ENCODE measurements at places on chromosomes 12 and 14.

DNA sequence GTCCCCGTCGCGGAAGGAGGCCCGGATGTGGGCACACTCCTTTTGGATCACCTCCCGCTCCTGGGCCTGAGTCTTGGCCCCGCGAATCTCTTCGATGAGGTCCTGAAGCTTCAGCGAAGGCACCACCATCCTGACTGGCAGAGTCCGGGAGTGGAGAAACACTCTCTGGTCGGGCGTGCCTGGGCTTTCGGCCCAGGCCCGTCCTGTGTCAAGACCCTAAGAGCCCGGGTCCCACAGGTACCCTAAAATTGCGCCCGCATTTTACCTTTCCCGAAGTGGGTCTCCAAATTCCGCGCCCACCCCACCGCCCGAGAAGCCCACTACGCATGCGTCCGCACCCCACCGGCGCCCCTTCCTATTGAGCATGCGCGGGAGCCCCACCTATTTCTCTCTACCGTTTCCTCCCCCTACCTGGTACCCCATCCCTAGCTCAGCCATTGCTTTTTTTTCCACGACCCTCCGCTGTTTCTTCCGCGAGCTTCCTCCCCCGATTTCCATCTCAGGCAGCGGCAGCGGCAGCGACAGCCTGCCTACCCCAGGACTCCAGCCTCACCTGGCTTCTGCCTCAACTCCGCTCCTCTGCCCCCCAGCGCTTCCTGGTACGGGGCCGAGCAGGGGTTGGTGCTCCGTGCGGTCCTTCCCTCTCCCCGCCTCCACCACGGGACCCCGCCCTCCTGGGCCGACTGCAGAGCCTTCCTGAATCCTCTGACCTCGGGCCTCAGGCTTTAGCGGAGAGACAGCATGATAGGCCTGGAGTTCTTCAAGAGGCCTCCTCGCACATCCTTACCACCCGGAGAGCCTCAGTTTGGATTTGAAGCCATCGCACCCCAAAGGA is at the start of gene AP1G2:
AP1G2 (minus strand) TSS at position 606 of the 835 bp plus-strand sequence; CDS start at position 129, 477 bp downstream.
- DNase-seq: peak; percentile 25

- no peak for DNase-seq
Observed at GRCh38 chr14:96151242-96151641, 53.4 kb upstream of the BDKRB2 start.

GRCh38 chr14:77303417-77304156 is 17.1 kb downstream of the POMT2 start:
- peak; percentile 39 for DNase-seq

GRCh38 chr12:130606231-130606630 is 109.9 kb downstream of the RIMBP2 start:
- DNase-seq: no peak

DNA sequence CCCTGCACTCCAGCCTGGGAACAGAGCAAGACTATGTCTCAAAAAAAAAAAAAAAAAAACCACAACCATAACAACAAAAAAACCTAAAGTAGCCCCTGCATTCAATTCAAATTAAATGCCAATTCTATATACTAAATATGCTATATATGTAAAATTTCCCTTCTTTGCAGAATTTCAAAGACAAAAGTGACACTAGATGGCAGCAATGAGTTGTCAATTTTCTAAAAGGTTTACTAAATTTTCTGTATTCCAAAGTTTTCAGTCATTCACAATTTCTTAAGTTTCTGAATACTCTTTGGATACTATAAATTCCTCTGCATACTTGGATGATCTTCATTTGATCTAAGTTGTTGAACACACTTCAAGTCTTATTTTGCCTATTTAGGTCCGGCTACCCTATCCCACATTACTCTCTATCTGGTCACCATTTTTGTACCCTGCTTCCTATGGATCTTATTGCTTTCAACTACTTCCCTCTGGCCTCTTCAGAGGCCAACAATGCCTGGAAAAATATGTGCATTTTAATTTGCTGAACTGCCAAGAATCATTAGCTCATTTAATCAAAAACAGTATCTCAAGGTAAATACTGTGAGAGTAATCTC is 27.9 kb downstream of the HNRNPC start:
- DNase-seq: no peak

- no peak for DNase-seq
Observed at GRCh38 chr12:117125767-117126166, 26.6 kb upstream of the TESC start.

DNA sequence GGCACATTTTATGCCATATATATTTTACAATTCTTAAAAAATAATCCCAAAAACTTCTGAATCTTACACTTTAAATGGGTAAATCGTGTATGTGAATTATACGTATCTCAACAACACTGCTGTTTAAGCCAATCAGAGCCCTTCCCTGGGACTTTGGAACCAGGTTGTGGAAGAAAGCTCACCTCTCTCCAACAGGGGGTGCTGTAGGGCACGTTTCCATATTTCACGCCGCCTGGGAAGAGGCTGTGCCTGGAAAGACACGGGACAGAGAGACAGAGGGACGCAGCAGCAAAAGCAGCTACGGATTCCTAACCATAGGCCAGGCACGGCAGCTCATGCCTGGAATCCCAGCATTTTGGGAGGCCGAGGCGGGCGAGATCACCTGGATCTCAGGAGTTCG is 29.4 kb upstream of the FBRSL1 start:
- no peak for DNase-seq

DNA sequence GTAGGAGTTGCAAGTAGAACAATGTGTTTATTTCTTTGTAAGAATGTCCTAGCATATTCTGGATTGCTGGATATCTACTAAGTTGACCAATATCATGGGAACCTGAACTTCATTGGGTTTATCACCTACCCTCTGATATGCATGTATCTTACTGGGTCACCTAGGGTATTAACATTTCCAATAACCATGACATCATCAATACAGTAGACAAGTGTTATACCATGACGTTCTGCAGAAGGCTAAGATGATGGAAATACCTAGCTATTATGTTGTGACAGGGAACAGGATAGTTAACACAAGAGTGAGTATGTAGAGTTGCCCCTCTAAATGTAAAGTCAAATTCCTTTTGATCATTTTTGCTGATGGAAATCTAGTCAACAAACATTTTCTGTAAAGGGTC is 26.0 kb downstream of the GPR65 start:
- DNase-seq: no peak

GRCh38 chr12:115835445-115835844 is 442.0 kb downstream of the MED13L start:
- DNase-seq: no peak

DNA sequence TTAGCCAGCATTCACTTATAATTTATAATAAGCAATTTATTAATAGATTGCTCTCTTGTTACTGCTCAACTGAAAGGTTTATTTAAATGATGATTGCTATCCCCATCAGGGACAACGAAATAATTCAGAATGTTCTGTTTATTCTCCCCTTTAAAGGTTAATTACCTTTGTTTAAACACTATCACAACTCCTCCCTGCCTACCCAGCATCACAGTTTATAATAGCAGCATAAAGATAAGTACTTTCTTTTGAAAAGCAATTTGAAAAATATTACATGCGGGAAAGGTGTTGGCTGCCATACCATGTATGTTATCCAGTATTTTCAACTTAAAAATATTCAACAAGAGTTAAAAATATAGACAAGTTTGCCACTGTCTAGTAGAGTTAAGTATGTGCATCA is 30.6 kb downstream of the SCAF11 start:
- no peak for DNase-seq

DNA sequence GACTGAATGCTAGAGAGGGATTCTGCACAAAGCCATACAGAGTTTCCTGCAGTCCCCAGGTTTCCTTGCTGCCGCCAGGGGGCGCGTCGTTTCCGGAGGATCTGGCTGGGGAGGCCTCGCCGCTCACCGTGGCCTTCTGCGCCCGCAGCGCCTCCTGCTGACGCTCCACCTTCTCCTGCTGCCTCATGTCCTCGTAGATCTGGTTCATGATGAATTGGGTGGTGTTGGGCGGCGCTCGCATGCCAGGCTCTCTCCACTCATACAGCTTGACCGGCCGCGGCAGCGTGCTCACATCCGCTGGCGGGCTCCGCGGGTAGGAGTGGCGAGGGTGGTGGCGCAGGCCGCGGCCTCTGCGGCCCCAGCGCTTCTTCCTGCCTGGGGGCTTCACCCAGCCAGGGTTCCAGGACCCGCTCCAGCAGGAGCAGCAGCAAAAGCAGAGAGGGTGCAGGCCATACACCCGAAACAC is 987 bp downstream of the CCER1 start:
- no peak for DNase-seq

DNA sequence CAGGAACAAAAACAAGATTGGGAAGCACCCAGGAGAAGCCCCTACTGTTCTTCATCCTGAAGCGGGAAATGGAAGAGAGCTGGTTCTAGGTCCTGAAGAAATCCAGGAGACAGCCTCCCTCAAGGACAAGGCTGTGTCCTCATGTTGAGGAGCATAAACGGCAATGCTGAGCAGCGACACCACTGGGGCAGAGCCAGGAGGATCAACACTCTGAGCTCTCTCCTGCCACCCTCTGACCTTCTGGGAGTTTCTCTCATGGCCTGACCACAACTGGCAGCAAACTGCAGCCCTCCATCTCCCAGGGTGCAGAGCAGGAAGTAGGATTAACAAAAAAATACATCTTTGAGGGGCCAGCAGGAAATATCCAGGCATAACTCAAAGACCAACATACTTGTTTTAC is 1292.2 kb upstream of the TMEM132C start:
- no peak for DNase-seq

GRCh38 chr14:89540830-89541470 is 123.9 kb upstream of the FOXN3 start:
- DNase-seq: peak; percentile 65

DNA sequence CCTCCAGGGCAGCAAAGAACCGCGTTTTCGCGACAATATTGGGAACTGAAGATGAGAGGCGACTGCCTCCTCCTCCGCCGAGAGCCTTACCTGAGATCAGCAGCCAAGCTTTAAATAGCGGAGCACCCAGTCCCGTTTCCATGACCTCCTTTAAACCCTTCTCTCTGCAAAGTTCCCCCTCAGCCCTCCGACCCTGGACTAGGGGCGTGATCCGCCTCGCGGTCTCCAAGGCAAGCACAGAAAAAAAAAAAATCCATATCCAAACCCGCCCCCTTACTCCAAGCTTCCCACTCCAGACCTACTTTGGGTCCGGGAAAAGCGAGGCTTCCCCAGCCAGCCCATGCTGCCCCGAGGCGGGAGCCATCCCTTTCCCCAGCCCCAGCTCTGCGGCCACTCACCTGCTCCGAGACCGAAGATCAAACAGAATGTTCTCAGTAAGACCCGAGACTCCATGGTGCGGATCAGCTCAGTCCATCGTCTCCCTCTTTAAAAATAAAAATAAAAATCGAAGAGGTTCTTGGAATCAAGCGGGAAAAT is 630 bp downstream of the NELL2 start:
- no peak for DNase-seq

DNA sequence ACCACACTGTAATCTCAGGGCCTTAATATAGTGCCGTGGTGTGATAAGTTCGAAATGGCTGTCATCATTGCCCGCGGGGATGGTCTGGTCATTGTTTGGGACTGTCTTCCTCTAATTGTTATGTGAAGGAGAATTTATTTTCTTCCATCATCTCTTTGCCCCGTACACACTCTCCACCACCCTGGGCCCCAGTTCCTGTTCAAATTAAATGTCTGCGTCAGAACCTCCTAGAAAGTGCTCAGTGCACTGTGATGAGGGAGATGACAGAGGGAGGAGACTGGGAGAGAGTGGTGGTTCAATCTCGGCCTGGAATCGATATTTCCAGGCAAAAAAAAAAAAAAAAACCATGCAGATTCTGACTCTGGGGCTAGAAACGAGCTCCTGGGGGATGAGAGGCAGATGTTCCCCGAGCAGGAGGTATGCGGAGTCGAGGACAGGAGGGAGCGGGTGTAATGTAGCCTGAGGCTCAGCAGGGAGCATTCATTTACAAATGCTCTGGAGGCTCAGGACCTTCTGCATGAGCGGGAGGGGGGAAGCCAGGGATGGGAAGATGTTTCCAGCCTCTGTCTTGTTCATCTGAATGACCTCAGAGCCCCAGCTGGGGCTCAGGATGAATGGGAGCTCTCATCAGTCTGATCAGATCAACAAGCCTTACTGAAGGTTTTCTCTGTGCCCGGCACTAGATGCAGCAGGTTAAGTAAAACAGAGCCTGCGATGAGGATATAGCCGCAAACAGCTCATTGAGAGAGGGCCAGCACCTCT is 219.5 kb downstream of the TBX5 start:
- no peak for DNase-seq

GRCh38 chr12:101891462-101891971 is 14.1 kb downstream of the DRAM1 start:
- DNase-seq: peak; percentile 54

DNA sequence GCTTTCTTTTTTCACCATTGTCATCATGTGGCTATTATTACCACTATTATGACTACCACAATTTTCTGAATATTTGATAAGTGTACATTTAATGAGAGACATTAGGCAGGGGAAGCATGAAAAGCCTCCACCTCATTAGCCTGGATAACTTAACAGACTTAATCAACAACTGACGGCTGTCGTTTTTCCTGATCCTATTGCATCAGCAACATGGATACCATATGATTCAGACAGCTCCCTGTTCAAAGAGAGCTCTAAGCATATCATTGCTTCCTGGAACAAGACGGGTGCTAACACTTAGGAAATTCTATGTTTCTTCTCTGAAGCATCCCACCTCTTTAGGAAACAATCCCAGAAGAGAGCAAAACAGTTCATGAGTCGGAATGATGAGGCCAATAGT is 765.2 kb downstream of the NOVA1 start:
- DNase-seq: peak; percentile 12

DNA sequence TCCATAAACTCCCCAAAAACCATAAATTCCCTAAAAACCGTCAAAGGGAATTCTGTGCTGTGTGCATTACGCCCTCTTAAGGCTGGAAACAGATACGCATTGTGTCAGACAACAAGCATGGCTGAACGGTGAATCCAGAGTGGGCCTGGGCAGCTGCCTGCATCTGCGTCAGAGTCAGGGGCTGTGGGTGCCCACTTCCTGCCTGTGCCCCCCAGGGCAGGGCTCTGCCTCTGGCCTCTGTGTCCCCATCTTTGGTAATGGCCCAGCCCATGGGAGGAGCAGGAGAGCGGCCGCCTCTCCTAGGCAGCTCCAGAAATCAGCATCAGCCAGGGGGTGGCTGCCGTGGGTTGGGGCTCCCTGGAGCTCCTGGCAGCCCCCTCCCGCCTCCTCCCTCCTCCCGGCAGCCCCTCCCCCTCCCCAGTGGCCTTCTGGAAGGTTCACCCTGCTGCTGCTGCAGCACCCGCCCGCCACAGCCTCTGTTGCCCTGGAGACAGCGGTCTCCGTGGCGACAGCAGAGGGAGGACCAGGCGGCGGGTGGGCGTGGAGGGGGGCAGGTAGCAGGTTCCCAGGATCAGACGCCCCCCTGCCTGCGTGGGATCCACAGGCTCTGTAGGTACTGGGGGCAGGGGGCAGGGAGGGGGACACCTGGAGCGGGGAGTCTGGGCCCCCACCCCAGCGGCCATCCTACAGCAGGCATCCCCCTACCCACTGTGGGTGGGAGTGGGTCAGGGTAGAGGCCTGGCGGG is 5.9 kb downstream of the MMP17 start:
- DNase-seq: no peak

DNA sequence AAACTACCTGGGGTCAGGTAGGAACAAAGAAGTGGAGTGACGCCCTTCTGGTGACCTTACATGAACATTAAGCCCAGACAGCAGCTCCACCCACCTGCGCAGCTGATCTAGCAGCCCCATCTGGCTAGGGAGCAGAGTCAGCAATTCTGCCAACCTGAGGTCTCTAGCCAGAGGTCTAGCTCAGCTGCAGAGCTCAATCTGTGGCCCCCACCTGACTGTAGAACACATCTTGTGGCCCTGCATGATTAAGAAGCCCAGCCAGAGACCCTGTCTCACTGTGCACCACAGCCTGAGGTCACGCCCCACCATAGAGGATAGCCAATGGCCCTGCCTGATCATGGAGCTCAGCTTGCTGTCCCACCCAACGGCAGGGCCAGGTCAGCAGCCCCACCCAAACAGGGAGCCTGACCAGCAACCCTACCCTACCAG is 50.6 kb upstream of the HIGD1C start:
- no peak for DNase-seq

- DNase-seq: no peak
Observed at GRCh38 chr14:88868558-88869159, 44.2 kb downstream of the TTC8 start.

Measured in fibroblast of skin of left biceps (primary cell).